ENCODE measurements at places on chromosomes 7 and 10.

DNA sequence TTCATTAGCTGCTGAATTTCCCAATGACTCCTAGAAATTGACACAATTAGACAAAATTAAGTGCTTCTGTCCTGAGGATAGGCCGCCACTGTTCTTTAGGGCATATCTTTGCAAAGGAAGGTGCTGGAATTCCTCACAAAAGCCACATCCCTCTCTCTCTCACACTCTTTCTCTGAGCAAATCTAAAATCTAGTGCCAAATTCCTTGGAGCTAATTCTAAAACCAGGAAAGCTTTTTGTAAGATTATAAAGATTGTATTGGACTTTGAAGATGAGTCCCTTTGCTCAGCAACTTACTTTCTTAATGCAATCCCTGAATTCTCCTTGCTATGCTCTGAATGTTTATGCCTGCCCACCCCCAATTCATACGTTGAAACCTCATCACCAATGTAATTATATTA is 288.9 kb downstream of the KCNMA1 start:
- DNase-seq: no peak

- no peak for DNase-seq
These were observed 5.4 kb downstream of the CEP41 start for GRCh38 chr7:130435311-130435854.

DNA sequence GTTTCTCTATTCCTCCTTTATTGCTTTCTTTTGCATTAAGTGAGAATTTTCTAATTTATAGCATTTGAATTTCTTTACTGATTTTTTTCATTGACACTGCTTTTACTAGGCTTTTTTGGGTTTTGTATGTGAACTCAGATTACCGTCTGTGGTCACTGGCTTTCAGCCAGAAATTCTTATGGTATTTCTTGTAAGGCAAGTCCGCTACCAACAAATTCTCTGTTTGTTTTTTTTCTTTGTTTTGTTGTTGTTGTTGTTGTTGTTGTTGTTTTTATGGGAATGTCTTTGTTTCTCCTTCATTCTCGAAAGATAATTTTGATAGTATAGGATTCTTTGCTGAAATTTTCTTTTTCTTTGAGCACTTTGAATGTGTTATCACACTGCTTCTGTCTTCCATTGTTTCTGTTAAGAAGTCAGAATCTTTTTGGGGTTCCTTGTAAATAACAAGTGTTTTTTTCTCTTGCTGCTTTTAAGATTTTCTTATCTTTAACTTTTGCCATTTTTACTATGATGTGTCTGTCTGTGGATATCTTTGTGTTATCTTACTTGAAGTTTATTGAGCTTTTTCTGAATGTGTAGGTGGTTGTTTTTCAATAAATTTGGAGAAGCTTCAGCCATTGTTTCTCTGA is 7.2 kb downstream of the NET1 start:
- DNase-seq: no peak

GRCh38 chr7:57308631-57309408 is 141.2 kb upstream of the ZNF716 start:
- DNase-seq: no peak

GRCh38 chr7:28123752-28124151 is 56.8 kb downstream of the JAZF1 start:
- DNase-seq: no peak

- DNase-seq: no peak
These were observed 25.6 kb downstream of the YKT6 start for GRCh38 chr7:44226396-44226753.

- no peak for DNase-seq
These were observed 5.6 kb downstream of the TPK1 start for GRCh38 chr7:144830024-144830785.

- no peak for DNase-seq
These were observed 11.1 kb upstream of the SGCE start for GRCh38 chr7:94666879-94667587.

GRCh38 chr10:97689559-97690020 is 2.5 kb upstream of the AVPI1 start:
- DNase-seq: no peak

DNA sequence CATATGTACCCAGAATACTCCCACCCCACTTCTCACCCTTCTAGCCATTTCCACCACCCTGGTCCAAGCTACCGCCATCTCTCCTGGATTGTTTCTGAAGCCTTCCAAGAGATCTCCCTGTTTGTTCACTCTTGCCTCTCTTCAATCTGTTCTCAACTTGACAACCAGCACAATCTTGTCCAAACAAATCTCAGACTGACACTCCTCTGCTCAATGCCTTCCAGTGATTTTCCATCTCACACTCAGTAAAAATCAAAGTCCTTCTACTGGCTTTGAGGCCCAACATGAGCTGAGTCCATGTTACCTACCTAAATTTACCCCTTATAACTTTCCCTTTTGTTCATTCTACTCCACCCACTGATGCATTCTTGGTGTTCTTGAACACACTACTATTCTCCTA is 33.2 kb upstream of the TMEM140 start:
- DNase-seq: no peak

GRCh38 chr10:70564901-70565351 is 37.6 kb downstream of the PRF1 start:
- DNase-seq: no peak

- DNase-seq: no peak
These were observed 18.2 kb downstream of the UNCX start for GRCh38 chr7:1250901-1251300.

Data from activated naive CD4-positive, alpha-beta T cell treated with Interleukin-2 at 50 U/mL for 16 hours (primary cell).